ENCODE measurements at places on chromosomes 6 and 20.
A peak's percentile ranks its signal among the peaks of the same experiment; 100 is the strongest.

DNA sequence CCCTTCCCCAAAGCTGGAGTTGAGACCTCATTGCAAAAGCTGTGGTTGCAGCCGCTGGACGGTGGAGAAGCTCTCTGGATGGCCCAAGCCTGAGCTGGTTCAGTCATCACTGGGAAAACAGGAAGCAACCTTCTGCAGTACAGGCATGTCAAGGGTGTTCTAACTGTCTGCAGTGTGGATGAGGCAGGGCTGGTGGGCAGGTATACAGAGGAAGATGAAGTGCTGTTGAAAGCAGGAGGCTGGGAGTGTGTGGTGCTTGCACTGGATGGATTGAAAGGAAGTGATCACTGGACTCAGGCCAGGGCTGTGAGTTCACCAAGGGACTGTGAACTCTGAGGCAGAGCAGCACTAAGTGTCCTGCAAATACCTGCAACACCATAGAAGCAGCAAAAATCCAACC lies 89.0 kb upstream of the NOX3 start:
- no peak for DNase-seq

DNA sequence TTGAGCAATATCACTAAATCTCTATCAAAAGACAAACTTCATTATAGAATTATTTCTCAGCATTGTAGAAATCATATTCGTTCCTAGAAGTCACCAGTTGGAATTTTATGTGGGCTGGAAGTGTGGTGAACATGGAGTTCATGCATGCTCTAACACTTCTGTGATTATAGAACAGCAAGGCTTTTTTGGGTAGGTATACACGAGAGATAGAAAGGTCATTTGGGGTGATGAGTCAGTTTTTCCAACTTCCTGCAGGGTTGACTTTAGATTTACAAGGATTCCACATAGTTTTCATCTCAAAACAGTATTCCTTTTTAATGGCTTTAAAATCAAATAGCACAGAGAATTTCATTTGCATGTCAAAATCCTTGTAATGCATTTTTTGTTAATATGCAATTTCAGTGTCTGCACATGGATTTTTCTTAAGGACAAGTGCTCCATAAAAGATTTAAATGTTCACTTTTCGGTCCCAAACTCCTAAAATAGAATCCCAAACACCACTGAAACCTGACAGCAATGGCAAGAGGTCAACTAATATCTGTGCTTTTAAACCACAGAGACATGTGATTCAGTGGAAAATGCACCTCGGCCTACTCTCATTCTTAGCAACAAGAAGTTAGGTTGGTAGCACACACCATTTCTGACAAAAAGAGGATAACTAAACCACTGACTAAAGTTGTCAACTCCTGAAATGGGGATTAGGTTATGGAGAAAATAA lies 211.0 kb downstream of the MOXD1 start:
- DNase-seq: peak; percentile 28

- DNase-seq: no peak
Measured at GRCh38 chr6:156056085-156056484, 600.4 kb upstream of the NOX3 start.

GRCh38 chr20:8095648-8096572 lies 36.2 kb upstream of the PLCB1 start:
- no peak for DNase-seq

DNA sequence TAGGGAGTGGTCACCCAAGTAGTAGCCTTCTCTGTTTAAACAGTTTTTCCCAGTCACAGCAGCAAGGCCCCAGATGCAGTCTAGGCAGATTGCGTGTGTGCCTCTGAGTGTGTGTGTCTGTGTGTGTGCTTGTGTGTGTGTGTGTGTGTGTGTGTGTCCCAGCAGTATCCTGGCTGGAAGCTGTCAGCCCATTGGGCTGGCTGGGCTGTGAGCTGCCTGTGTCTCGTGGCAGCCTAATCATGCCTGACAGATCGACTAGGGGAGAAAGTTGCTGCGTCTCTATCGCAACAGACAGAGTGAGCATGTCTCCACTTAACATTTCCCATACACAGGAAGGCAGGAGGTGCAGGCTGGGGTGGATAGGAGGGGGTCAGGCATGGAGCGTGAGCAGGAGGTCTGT lies 42.9 kb upstream of the LRFN2 start:
- DNase-seq: no peak

DNA sequence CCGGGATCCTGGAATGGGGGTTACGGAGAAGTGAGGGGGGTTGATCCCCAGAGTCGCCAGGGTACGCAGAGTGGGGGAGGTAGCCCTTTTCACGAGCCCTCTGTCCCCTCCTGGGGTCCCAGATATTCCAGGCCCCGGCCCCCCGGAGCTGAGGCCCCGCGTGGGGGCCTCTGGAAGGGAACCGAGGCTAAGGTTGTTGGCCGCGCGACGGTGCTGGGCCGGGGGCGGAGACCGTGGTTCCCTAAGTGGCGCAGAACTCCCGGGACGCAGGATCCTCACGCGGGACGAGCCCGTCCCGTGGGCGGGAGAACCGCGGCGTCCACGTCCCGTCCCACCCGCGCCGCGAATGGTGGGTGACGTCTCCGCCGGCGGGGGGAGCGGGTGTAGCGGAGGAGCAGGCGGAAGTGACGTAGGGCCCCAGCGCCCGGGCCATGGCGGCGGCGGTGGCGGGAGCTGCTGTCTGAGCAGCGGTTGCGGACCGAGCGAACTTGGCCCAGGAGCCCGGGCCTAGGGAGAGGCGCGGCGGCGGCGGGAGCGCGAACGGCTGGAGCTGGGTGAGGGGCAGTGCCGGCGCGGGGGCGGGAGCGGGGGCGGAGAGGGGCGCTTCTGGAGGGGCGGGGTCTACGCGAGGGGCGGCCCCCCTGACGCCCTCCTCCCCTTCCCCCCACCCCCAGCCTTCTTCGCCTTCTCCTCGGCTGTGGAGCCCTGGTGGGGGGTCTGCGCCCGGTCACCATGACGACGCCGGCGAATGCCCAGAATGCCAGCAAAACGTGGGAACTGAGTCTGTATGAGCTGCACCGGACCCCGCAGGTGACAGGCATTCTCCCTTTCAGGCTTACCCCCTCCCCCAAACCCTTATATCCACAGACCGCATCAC lies at the start of gene RING1:
TSS of gene RING1 (plus strand) at position 410 of the 877 bp plus-strand sequence. CDS start at position 733, 323 bp downstream.
- peak; percentile 87 for DNase-seq

DNA sequence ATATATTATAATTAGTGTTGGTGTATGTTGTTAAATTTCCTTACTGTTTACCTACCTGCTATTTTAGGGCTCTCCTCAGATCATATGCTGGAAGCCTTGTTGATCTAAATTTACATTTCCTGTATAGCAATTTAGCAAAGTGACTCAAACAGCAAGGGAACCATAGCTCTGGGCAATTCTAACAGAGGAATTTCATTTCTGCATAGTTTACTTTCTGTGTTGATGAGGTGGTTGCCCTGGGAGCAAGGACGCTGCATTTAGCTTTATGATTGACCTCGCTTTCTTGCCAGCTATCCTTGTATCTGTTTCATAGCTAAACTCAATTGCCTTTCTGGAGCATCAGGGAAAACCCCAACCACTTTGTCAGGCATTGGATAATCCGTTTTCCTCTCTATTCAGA lies 810.8 kb downstream of the GRIK2 start:
- no peak for DNase-seq

GRCh38 chr20:16189371-16189770 lies 383.9 kb downstream of the KIF16B start:
- DNase-seq: no peak

- no peak for DNase-seq
Measured at GRCh38 chr6:143529095-143529494, 17.6 kb upstream of the FUCA2 start.

DNA sequence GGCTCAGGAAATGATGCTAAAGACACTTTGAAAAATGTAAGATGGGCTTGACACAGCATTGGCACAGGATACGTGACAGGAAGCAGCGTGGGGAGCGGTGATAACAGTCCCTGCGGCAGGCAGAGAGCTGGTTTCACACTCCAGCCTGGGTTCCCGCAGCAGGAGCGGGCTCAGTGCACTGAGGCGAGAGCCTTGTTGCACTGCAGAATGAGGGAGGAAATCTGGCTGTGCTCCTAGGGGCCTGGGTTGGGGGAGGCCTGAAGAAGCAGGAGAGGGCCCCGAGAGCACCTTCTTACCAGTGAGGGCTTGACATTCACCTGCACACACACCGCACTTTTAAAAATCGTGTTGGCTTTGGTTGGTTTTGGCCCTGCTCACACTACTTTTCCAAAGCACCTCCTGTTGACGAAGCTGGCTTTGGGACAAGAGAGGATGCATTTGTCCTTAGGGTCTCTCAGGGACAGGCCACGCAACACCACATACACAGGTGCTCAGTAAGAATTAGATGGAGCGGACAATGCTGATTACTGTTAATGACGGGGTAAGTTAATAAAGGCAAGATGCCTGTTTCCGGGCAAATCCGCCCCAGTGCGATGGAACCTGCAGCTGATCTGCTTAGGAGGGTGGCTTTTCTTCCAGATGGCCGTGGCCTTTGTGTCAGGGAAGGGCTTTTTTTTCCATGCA lies 49.4 kb upstream of the ARMC2 start:
- no peak for DNase-seq

DNA sequence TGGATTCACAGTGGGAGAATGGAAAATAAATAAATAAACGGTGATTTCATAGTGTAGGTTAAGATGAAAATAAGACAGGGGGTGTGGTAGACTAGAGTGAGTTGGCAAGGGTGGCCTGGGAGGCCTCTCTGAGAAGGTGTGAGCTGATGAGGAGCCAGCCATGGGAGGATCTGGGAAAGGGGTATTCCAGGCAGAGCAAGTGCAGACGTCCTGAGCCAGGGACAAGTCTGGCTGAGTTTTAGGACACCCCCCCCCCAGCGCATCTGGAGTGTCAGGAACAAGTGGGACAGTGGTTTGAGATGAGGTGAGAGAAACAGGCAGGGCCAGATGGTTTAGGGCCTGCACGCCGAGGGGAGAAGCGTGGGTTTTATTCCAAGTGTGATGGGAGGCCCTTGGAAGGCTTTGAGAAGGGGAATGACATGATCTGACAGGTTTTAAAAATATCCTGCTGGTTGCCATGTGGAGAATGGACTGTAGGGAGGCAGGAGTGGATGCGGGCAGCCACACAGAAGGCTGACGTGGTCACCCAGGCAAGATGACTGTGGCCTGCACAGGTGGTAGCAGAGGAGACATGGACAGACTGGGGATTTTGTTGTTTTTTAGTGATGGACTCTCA lies 21.1 kb upstream of the CCM2L start:
- DNase-seq: no peak
